ENCODE measurements at places on chromosomes 7 and 10. TPM values are rescaled to one million over a fixed set of nuclear protein-coding genes. Genes with fewer than 3 reads are reported as not detected.

- DNase-seq: no peak
These were observed 20.5 kb downstream of the GLCCI1 start for GRCh38 chr7:7989133-7989532.

DNA sequence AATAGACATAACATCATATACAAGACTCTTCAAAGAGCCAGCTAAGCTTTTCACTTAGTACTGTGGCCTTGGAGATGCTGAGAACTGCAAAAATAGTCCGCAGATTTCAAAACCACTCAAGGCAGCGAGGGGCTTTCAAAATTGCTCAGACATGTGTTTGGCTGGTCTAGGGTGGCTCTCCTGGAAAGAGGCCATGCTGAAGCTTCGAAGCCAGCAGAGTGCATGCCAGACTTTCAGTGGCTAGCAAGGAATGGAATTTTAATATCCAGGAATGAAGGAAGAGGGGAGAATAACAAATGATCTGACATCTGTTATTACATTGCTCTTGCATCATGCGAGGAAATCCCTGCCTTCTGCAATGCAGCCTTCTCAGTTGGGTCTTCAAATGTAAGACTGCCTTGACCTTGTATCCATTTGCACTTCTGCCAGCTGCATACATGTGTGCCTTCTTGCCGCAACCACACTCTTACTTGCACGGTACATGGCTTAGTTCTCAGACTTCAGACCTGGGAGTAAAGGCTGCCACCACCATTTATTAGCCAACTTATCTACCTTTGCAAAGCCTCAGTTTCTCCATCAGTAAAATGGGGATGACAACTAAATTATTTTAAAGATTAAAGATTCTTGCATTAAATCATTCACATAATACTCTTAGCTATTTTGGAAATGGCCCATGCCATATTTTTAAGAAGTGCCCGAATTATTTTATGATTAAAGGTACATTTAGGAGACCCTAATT lies 55.9 kb downstream of the ITIH5 start:
- DNase-seq: no peak

DNA sequence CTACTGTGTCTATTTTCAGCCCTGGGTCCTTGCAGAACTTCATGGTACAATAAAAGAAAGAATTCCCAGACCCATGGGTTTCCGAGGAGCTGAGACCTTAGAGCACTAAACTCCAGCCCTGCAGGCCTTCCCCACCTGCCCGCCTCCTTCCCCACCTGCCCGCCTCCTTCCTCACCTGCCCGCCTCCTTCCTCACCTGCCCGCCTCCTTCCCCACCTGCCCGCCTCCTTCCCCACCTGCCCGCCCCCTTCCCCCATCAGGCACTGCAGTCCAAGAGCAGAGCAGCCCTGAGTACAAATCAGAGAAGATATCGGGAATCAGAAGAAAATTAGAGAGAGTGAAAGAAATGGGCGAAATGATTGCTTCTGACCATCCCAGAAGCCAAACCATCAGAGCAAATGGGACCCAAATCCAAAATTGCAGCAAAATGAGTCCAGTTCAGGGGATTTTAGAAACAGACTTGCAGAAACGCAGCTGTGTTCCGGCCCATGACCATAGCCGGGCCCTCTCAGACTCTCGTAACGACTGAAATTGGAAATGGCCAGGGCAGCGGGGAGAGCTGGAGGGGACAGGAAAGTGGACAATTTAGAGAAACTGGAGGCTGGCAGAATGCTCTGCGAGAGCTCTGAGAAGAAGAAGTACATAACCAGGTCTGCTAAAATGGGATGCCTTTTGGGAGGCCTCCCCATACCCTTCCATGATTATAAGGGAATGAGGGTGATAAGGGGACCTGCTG lies 568.4 kb downstream of the TCERG1L start:
- no peak for DNase-seq

Gene TMEM236
- polyA plus RNA-seq: 0.03 TPM

DNA sequence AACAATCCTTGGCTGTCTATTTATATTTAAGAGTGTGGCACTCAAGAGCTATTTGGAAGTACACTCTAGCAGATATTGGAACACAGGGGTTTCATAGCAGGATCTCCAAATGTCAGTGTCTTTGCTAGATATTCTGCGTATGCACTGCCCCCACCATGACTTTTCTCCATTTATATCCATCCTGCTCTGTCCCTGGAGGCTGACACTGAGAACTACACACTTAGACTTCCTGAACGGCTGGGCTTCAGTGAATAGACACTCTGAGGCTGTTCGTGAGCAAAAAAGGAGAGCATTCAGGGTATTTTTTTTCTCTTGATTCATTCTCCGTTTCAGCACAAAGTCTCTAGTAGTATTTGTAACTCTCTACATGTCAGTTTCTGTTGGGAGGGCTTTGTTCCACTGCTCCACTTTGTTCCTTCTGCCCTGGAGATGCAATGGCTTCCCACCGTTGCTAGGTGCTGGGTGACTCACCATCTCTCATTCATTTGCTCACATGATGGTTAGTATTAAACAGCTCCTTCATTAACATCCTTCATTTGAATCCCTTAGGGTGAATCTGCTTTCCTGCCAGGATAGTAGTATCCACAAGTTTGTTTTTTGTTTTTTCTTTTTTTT lies 155.9 kb upstream of the SLC13A1 start:
- no peak for DNase-seq

Gene CYP3A4
- not detected for polyA plus RNA-seq

GRCh38 chr7:25854608-25855497 lies 297.1 kb upstream of the NFE2L3 start:
- no peak for DNase-seq

GRCh38 chr7:78039790-78040776 lies 241.5 kb downstream of the PHTF2 start:
- no peak for DNase-seq

Gene ZNF783
- polyA plus RNA-seq: 2.7 TPM

Gene ATG9B
- 36.6 TPM for polyA plus RNA-seq

DNA sequence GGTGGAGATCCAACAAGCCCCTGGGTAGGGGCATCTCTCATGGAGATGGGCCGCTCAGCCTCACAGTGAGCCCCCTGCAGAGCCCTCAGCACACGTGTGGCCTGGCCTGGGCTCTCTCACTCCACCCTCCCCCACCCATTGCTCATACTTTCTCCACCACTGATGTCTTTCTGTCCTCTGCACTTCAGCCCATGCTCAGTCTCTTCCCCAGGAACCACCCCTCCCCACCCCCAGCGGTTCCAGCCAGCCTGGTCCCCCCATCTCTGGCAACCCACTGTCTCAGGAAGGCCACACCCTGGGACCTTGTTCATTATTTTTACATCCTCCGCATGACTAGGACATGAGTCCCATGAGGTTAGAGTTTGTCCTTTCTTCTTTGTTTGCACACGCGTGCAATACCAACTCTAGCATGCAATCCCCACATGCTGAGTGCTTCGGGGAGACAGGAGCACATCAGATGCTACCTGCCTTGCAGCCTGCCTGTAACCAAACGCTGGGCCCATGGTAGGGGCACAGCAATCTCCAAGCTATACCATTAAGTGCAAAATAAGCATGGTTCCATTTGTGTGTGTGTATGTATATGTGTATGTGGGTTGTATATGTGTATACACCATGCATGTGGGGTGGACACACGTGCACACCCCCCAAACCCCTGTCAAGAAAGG lies 408.4 kb upstream of the FOXK1 start:
- no peak for DNase-seq
